ENCODE measurements at places on chromosomes 11 and 22.

- no peak for DNase-seq
Measured at GRCh38 chr22:49748514-49748913, 79.2 kb downstream of the BRD1 start.

GRCh38 chr22:40654522-40655167, 18.1 kb upstream of the MRTFA start:
- no peak for DNase-seq

DNA sequence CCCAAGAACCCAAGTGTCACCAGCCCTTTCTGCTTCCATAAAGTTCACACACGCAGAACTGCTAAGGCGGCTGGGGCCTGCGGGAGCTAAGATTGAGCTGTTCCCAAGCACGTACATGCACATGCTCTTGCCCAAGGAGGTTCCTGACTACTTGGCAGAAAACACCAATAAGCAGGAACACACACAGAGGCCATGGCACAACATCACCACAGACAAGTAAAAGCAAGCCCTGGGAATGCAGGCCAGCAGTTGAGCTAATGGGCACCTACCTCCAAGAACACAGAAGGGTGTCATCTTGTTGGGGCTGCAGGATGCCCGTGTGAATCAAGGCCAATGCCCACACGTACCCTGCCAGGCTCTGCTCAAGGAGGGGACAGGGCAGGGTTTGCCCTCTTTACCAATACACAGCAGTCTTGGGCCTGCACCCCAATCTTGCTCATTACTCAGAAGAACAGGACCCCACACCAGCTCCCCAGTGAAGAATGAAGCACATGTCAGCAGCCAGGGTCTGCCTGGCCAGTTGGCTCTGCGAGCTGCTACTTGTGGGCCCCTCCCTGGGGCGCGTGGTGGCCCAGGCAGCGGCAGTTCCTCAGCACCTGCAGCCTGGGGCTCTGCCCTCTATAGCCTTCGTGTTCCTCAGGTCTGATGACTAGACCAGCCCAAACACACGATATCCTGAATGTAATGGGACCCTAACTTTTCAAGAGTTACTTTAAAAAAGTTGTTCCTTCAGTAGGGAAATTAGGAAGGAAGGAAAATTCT, 32.3 kb upstream of the CYP2D6 start:
- no peak for DNase-seq

DNA sequence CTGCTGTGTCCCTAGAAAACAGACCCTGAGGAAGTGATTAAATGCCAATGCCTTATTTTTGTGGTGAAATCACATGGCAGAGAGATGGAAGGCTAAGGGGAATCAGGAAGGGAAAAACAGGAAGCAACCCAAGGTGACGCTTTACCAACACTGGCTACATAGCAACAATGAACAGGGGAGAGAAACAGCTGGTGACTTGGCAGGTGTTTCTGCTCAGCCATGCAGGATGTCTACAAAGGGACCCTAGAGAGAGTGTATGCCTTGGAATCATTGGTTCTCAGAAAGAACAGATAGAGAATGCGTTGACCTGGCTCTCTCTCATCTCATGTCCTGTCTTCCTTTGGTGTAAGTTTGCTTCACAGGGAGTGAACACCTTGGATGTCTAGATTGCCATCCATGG, 911.9 kb downstream of the OPCML start:
- DNase-seq: no peak

DNA sequence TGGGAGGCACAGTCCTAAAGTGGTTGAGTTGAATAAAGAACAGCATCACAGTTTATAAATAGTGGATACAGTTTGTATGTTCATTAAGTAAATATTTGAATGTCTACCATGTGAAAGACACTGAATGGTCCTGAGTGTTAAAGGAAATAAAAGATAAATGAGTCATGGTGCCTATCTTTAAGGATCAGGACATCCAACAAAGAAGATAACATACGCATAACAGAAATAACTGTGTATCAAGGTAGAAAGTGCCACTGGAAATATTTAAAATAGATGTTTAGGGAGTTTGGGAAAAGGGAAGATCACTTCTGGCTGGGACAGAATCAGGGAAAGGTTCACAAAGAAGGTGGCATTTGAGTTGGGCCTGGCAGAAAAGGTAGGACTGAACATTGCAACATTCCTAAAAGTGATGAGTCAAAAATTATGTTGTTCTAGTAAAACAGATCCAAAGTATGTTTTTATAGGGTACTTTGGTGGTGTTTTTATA, 41.5 kb downstream of the CSTPP1 start:
- no peak for DNase-seq
